ENCODE measurements at places on chromosomes 4 and X.

- DNase-seq: no peak
Observed at GRCh38 chr4:152100379-152101201, 339.8 kb upstream of the GATB start.

- no peak for DNase-seq
Observed at GRCh38 chrX:20056704-20057103, 60.0 kb downstream of the MAP7D2 start.

GRCh38 chr4:16532240-16532970, 306.1 kb upstream of the TAPT1 start:
- no peak for DNase-seq

DNA sequence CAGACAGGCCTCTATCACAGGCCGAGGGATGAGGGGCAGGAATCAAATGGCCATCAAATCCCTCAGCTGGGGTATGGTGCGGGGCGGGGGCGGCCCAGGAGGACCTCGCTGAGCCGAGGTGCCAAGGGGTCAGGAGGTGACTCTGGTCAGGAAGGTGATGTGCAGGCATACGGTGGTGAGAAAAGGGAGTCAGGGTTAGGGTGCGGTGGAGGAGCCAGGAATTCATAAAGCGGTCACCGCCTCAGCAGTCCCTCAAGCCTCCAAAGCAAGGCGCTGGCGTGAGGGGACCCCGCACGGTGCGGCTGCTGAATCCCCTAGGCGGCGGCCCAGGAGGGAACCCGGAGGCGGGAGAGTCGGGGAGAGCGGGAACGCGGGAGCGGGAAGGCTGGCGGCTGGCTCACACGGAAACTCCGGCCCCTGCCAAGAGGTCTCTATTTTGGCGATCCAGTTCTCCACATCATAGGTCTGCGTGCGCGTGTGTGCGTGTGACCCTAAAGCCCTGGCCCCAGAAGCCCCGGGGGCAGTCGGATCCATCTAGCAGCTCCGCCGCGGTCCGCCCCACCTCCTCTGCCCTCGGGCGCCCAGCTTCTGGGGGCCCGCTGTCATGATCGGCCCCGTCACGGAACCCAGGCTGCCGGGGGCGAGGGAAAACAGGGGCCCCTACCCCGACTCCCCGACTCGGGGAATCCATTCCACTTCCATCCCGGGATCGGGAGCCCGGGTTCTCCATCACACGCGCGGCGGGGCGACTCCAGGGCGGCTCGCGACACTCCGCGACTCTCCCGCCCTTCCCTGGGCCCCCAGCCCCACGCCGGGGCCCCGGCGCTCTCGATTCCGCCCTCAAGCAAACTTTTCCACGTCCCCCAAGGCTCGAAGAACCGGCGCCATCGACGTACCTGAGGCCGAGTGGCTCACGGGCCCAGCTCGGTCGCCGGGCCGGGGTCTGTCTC, 593 bp downstream of the ELF4 start:
- no peak for DNase-seq

- DNase-seq: no peak
Observed at GRCh38 chr4:84726356-84726755, 143.4 kb downstream of the CDS1 start.

Measured in spinal cord (tissue), 10 donors.